Activated CD8-positive, alpha-beta memory T cell treated with anti-CD3 and anti-CD28 coated beads for 1 hour (primary cell): ENCODE measurements at places on chromosomes 5 and 9.

GRCh38 chr5:134135091-134135655 is 20.7 kb downstream of the TCF7 start:
- no peak for DNase-seq

DNA sequence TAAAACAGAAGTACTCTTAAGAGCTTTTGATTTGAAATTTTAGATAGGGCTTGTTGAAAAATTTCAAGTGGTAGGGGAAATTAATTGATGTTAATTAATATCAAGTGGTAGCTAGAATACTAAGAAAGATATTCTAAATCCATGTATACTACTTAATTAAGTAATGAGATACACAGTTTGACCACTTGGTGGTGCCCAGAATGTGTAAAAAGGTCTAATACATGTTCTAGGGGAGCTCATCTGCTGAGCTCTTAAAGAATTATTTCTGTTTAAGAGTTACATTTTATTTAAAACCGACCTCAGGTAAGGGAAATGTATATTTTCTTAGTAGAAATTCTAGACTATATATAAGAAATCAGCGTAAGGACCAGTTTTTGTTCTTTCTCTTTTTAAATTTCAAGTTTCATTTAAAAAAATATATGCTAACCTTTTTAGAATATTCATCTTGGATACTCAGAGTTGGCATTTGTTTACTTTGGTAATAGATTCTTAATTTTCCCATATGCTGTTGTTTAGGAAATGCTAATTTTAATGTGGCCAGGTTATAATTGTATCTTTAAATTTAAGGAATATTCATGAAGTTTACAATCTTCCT is 61.5 kb downstream of the LNPEP start:
- no peak for DNase-seq

DNA sequence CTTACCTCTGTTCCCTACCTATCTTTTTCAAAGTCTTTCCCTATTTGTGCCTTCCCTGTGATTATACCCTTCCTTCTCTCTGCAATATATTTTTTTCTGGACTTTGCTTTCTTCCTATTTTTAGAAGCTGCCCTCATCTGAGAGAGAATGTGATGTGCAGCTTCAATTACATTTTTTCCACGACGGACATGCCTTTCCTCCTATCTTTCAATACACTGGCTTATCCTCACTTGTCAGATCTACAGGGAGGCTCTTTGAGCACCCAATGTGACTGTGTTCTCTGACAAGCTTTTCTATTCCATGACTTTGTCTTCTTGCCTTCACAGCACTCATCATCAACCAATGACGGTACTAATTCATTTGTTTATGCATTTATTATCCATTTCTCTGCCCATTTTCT is 227.9 kb upstream of the CLINT1 start:
- no peak for DNase-seq

GRCh38 chr5:79023348-79023747 is 38.2 kb upstream of the ARSB start:
- no peak for DNase-seq

DNA sequence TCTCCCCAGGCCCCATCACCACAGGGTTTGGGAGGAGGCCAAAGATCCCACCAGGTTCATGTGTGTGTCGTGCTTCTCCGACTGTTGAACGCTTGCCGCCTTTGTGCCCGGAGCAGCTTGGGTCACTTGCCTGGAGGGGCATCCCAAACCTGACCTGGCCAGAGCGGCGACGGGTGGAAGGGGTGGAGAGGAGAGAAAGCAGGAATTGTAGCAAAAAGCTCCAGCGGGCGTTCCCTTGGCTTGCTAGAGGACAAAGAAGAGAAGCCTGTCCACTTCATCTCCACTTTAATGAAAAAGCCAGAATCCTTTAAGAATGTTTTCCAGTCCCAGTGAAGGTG is 2.9 kb upstream of the TRIM41 start:
- DNase-seq, result no peak

DNA sequence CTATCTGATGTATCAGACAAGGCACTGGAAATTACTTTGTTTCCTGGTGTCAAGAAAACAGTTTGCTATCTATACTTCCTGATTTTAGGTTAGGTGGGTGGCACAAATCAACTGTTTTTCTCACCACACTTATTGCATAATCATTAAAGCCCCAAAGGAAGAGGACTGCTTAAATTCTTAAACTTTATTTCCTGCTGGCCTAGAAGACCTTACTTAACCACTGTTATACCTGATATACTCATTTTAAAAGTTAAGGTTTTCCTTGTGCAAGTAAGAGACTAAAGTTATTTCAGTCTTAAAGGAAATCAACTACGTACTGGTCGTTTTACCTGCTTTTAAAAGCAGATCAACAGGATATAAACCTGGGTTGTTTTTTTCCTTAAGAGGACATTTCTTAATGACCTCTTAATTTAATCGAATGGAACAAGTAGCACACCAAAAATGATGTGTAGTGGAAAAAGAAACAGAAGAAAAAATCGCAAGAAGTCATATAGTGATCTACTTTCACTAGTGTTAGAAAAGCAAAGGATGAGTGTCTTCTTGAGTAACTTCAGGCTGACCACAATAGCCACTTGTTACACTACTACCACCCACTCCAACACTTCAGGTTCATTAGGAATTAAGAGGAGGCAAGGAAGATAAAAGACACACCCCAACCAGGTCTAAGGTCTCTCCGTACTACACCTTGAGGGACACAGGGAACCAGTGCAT is 974 bp downstream of the CLINT1 start:
- no peak for DNase-seq

DNA sequence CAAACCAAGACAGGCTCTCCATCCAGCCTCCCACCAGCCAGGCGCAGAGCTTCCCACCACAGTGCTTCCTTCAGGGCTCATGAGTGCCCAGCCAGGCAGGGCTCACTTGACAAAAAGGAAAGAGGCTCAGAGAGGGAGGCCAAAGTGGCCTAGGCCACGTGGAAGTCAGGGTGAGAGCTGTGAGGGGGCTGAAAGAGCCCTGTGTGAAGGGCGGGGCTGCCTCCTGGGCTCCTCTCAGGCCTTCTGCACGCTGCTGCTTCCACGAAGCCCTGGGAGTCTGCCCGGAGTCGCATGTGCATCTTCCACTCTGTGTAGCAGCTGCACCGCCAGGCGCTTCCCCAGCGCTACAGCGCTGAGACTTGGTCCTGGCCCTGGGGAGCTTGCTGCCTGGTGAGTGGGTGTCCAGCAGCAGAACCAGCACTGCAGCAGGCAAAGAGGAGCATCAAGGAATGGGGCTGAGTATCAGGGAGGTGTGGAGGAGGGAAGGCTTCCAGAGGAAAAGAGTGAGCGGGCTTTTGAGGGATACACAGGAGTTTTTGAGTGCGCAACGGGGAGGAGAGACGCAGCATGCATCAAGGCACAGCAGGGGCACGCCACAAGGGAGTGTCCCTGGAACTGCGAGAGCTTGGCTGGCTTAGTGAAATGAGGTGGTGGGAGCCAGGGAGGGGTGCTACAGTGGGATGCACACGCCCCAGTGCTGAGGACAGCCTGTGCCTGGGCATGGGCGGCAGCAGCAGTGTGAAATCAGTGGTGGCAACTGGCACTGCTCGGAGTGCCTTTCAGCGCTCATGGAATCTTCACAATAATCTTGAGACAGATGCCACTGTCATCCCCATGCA is 178.0 kb downstream of the GAPVD1 start:
- DNase-seq, result no peak

DNA sequence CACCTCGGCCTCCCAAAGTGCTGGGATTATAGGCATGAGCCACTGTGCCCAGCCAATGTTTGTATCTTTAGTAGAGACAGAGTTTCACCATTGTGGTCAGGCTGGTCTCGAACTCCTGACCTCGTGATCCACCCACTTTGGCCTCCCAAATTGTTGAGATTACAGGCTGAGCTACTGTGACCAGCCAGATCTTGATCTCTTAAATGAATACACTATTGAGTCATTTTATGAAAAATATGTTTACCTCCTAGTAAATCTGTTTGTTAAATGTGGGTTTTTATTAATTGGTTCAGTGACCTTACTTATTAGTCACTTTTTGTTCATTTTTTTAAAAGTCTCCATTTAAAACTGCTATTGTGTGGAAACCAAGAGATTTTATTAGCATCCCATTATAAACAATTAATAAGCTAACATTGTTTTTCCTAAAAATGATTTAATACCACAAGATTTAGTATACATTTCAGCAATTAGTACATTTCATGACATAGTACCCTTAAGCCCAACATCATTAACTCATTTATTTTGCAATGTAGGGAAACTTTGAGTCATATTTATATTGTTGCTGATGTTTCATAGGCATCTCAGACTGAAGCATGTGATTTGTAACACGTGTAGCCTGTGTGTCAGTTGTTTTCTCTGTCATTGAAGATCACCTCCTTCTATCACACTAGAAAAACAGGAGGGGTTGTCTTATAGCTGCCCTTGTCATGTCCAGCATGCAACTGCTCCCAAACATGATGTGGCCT is 261.2 kb downstream of the TAF11L14 start:
- DNase-seq, result no peak

DNA sequence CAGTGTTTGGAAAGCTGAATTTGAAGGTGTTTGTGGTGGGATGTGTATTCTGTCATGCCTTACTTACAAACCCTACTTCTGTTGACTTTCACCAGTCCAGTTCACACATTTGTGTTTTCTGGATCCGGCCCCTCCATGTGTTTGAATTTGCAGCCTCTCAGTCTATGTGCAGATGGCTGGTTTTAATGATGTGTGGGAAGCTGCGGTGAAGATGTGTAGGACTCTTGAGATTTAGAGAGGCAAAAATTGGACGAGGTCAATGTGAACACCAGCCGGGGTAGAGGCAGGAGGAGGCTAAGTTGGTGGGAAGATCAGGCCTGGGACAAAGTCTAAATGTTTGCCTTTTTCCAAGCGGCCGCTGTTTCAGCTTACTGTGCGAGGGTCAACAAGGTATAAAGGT is 115.4 kb upstream of the KLF9 start:
- no peak for DNase-seq

GRCh38 chr5:78985116-78985724 is at the start of gene ARSB:
Gene ARSB (minus strand): TSS chr5:78985310. CDS start chr5:78985248, 62 bp downstream.
- no peak for DNase-seq
